Left kidney (tissue), 8 donors: ENCODE measurements at places on chromosomes 2 and 18. TPM values are rescaled to one million over a fixed set of nuclear protein-coding genes. Genes with fewer than 3 reads are reported as not detected.
A peak's percentile ranks its signal among the peaks of the same experiment; 100 is the strongest.

DNA sequence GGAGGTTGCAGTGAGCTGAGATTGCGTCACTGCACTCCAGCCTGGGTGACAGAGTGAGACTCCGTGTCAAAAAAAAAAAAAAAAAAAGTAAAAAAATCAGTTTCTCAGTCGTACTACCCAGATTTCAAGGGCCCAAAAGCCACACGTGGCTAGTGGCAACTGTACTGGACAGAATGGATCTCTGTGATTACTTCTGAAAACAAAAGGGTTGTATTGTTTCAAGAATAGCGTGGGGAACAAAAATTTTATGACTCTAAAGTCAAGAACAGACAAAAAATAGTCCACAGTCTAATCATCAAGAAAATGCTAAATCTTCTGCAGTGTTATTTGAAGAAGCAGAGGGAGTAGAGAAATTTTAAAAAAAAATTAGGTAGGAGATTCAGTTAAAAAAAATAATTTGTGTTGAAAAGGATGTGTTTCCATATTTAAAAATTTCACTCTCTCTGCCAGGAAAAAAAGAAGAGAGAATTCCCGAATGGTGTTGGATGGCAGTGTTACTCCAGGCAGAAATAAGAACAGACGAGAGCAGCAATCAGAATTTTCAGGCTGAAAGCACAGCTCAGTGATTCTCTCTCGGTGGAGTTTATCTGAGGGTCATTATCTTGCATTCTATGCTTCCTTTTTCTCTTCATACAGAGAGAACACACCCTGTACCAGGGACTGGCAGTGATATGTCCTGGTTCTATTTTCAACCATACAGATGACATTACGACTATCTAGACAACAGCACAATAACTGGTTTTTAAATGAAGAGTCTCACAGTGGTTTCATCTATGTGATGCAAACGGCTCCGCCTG lies 61.8 kb downstream of the CABYR start:
- no peak for DNase-seq

DNA sequence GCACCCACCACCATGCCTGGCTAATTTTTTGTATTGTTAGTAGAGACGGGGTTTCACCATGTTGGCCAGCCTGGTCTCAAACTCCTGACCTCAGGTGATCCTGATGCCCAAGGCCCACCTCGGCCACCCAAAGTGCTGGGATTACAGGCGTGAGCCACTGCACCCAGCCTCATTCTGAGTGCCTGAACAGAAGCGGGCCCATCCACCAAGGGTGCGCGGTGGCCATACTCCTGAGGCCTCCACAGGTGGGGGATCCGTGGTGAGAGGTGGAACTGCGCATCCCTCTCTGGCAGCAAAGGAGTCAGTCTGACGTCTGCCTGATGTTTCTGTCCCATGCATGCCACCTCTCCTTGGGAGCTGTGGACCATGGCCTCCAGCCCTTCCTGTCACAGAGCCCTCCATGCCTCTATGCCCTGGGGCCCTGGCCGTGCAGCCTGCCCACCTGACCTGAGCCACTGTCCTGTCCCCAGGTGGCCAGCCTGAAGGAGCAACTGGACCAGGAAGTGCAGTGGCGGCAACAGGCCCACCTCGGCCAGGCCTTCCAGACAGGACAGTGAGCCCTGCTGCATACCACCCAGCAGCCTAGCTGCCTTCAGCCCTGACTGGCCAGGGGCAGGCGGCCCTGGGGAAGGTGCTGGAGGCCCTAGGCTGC lies 7.6 kb upstream of the SNED1 start:
- DNase-seq = no peak

DNA sequence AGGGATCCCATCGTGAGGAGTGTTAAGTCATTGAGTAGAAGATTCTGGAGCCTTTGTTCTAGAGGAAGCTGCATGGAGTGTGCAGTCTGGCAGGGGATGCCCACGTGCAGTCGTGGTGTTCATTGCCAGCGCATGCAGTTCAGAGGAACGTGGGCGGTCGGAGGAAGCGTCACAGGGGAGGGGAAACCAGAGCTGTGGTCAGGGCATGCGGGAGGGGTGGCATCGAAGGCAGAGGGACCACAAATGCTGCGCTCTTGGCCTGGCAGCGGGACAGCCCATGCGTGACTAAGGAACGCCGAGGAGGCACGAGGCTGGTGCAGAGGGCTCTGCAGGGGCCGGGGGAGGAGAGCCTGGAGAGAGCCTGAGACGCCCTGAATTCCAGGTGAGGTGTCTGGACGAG lies 141.1 kb downstream of the KLHL29 start:
- no peak for DNase-seq

DNA sequence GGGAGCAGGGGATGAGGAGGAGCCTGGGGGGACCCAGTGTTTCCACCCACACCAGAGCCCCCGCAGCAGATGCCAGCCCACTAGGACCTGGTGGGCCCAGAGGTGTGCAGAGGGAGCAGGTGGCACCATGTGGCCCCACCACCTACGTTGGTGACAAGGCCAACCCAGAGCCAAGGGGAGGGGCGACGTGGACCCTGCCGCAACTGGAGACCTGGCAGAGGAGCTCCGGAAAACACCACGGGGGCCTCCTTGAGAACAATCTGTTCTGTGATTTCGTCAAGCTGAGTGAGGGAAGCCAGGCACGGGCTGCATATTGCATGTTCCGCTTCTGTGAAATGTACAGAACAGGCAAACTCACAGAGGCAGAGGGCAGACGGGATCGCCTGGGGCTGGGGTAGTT lies 49.1 kb upstream of the GPC1 start:
- DNase-seq = no peak

GRCh38 chr2:124163840-124164239 lies 138.8 kb downstream of the CNTNAP5 start:
- DNase-seq = no peak

GRCh38 chr2:181848261-181848886 lies 43.2 kb upstream of the ITPRID2 start:
- no peak for DNase-seq

- no peak for DNase-seq
Observed at GRCh38 chr18:66734451-66734850, 130.6 kb upstream of the CDH19 start.

DNA sequence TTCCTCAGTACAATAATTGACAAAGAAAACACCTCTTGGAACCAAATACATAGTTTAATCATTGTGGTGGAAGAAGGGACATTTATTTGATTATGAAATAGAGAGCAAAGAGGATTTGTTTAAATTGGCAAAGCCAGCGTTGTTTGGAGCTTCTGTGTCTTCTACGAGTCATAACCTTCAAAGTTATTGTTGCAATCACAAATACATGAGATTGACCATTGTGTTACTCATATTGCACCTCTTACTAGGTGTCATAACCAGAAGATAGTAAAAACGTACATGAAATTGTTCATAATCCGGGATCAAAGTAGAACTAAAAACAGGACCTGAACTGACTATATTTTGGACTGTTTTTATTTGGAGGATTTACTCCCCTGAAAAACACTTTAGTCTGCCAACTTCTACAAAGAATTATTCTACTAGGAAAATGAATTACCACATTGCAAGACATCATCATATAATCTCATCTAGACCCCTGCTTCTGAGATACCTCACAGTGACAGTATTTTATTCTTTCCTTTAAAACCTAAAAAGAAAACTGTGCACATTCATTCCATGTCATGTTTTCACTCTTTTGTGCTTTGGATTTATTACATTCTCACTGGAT lies 151.7 kb upstream of the KLF7 start:
- no peak for DNase-seq

DNA sequence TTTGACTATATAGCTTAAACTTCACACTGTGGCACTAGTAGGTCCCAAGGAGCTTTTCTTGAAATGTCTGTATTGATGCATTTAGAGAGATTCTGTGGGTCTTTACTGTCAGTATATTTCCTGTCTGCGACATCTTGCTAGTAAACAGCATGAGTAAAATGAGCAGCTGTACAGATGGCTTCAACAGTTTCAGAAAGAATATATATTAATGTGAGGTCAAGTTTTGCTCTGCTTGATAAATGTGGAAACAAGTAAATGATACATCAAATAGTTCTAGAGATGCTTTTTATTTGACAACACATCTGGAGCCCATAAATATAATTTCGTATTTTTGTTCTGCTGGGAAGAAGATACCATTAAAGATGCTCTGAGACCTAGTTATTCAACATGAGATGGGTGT lies 310.9 kb upstream of the COL3A1 start:
- DNase-seq = no peak

- no peak for DNase-seq
Observed at GRCh38 chr2:52454962-52455361, 1312.6 kb upstream of the CHAC2 start.

GRCh38 chr18:57220480-57220879 lies 73.6 kb downstream of the BOD1L2 start:
- DNase-seq = peak; percentile 46

DNA sequence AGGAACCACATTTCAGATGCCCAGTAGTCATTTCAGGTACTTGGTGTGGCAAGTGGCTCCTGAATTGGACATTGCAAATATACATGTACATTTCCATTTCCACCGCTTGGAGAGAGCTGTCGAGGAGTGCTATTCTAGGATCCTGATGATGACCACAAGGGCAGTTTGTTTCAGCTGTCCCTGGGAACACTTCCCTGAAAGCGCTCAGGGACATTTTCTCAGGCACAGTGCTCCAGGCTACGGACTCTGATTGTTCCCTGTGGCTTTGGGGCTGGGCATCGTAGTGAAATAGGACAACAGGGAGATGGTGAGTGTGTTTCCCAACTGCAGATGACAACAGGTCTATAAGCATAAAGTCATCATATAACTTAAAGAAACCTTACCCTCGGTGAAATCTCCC lies 3.1 kb downstream of the DBI start:
- DNase-seq = no peak

- DNase-seq = no peak
Observed at GRCh38 chr18:22219568-22220355, 50.4 kb downstream of the GATA6 start.

DNA sequence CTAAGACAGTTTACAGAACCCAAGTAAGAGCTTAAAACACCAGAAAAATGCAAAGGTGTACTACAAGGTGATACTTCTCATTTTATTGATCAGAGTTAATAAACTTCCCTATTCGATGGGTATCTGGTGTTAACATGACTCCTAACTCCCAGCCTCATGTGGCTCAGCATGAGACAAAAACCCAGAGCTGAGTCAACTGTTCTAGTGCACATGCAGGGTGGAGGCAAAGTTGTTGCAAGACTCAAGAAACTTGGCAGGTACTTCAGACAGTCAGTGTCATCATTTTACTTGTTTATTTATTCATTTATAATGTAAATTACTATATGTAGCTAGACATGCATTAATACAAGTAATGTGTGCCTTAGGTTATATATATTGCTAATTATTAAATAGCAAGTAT lies 216.6 kb upstream of the DSEL start:
- DNase-seq = no peak

DNA sequence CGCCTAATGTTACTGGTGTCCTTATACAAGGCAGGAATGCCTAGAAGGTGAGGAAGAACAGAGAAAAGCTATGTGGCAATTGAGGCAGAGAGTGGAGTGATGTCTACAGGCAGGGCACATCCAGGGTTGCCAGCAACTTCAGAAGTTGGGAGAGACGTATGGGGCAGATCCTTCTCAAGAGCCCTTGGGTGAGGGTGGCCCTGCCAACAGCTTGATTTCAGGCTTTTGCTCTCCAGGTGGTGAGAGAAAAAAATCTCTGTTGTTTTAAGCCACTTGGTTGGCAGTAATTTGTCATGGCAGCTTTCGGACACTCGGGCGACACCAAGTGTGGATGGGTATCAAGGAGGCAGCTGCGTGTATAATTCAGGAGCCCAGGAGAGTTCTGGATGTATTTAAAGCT lies 217.4 kb upstream of the SMIM21 start:
- DNase-seq = no peak

DNA sequence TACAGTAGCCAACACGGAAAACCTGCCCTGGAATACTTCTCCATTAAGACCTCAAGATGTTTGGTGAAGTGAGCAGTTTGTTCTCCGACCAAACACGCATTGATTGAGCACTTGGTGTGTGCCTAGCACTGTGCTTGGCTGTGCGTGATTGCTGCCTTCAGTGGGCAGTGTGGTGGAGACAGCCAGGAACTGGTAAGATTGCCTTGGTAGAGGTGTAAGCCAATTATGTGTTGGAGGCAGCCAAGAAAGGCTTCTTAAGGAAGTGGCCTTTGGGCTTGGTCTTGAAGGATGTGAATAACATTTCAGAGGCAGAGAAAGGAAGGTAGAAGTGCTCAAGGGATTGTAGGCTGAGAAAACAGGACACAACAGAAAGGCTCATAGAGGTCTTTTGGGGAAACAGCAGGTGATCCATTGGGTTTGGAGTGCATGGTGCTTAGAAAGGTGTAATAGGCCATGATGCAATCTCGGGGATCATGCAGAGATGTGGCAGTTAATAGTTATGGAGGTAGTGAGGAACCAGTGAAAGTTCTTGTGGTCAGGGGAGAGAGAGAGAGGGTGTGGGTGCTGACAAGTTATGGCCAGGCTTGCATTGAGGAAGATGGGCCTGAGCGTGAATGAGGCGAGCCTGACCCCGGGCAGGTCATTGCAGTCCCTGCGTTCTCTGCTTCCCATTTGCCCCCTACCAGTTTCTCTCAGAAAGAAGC lies 6.3 kb downstream of the B3GNT2 start:
- DNase-seq = no peak

- no peak for DNase-seq
Observed at GRCh38 chr2:40405465-40405864, 46.4 kb downstream of the SLC8A1 start.

- no peak for DNase-seq
Observed at GRCh38 chr2:221133941-221134340, 438.2 kb downstream of the EPHA4 start.

SCG2 gene
- polyA plus RNA-seq = 0.75 TPM

DLX1 gene
- 0.43 TPM for polyA plus RNA-seq

HOXD3 gene
- polyA plus RNA-seq = 26.1 TPM

TMEM200C gene
- polyA plus RNA-seq = 1.4 TPM

PLCL1 gene
- 16.8 TPM for polyA plus RNA-seq

POTEE gene
- polyA plus RNA-seq = 0.15 TPM

SCN3A gene
- polyA plus RNA-seq = 0.60 TPM

BOLL gene
- polyA plus RNA-seq = 0.22 TPM

AKAIN1 gene
- polyA plus RNA-seq = not detected

OSBPL1A gene
- 58.0 TPM for polyA plus RNA-seq

DSG2 gene
- polyA plus RNA-seq = 55.9 TPM
